ENCODE measurements at places on chromosomes 4 and X.

GRCh38 chr4:79083406-79084010, 144.3 kb upstream of the PAQR3 start:
- H3K4me3 ChIP-seq = no peak overlapping the region
- no peaks in the 10 kb centered on the region for H3K36me3 ChIP-seq
- H3K4me1 ChIP-seq = no peaks in the 10 kb centered on the region
- no peak for DNase-seq

DNA sequence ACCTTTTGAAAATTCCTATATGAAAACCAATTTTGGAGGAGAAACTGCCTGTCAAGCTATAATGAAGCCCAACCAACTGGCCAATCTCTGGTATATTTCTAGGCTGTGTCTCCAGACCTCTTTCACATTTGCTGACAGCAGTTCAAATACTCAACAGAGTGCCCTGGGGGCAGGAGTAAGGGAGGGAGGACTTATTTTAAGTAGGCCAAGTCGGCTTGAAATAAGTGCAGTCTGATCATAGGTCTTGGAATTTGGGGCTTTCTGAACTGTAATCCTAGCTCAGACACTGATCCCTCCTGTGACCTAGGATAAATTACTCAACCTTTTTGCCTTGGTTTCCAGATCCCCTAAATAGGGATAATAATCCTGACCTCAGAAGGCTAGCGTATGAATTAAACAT, 59.4 kb upstream of the SLC7A11 start:
- H3K27ac ChIP-seq = no peak overlapping the region
- no peak for DNase-seq
- H3K27me3 ChIP-seq = no peaks in the 10 kb centered on the region
- no peak overlapping the region for H3K4me3 ChIP-seq
- H3K4me1 ChIP-seq = no peaks in the 10 kb centered on the region

DNA sequence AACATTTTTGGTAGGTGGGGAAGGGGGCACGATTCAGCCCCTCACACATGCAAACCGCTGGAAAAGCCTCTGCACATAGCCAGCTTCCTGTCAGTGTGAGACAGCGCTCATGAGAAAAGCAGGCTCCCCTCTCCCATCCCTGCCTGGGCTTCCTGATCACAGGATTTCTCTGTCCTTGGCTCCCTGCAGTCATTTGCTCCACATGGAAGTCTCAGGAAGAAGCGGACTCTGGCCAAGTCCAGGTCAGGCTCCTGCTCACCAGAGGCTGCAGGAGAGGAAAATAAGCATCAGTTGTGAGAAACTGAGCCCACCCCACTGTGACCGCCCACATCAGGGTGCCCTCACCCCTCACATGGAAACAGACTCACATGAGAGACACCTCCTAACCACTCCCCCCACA, 664.3 kb upstream of the TENM3 start:
- no peaks in the 10 kb centered on the region for H3K36me3 ChIP-seq
- no peaks in the 10 kb centered on the region for H3K27me3 ChIP-seq
- H3K4me3 ChIP-seq = no peak overlapping the region
- H3K4me1 ChIP-seq = no peaks in the 10 kb centered on the region
- H3K27ac ChIP-seq = no peak overlapping the region
- DNase-seq = no peak

GRCh38 chrX:100083211-100083610, 326.9 kb downstream of the PCDH19 start:
- no peaks in the 10 kb centered on the region for H3K27me3 ChIP-seq
- no peak overlapping the region for H3K4me3 ChIP-seq
- H3K36me3 ChIP-seq = no peaks in the 10 kb centered on the region
- DNase-seq = no peak

GRCh38 chrX:72060196-72060920, 71.4 kb downstream of the RTL5 start:
- H3K27me3 ChIP-seq = no peaks in the 10 kb centered on the region
- DNase-seq = no peak
- no peak overlapping the region for H3K27ac ChIP-seq
- H3K36me3 ChIP-seq = no peaks in the 10 kb centered on the region
- H3K4me3 ChIP-seq = no peak overlapping the region

- no peaks in the 10 kb centered on the region for H3K36me3 ChIP-seq
- H3K27ac ChIP-seq = no peak overlapping the region
- H3K4me1 ChIP-seq = no peaks in the 10 kb centered on the region
- no peak overlapping the region for H3K4me3 ChIP-seq
- DNase-seq = no peak
These were observed 16.8 kb downstream of the BANK1 start for GRCh38 chr4:101807351-101807750.

Data from CD4-positive, alpha-beta memory T cell (primary cell).